Endothelial cell of umbilical vein (primary cell): ENCODE measurements at places on chromosomes 2 and 18.

DNA sequence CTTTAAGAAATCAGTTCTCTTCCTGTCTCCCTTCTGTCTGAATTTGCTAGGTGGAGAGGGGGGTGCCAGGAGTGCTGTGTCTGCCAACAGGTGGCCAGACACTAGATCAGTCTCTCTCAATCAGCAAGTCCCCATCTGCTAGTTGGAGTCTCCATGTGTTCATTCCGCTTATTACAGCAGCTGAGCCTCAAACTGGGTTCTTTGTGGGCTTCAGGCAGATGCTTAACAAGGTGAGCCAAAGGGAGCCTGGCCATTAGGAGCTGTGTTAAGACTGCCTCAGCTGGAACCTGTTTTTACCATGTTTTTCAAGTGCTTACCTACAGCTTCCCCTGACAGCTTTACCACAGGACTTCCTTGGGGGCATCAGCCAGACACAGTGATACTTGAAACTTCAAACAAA, 401.9 kb downstream of the LRP1B start:
- no peak for DNase-seq

GRCh38 chr2:85666435-85667316, 1.3 kb downstream of the SFTPB start:
- no peak for DNase-seq

DNA sequence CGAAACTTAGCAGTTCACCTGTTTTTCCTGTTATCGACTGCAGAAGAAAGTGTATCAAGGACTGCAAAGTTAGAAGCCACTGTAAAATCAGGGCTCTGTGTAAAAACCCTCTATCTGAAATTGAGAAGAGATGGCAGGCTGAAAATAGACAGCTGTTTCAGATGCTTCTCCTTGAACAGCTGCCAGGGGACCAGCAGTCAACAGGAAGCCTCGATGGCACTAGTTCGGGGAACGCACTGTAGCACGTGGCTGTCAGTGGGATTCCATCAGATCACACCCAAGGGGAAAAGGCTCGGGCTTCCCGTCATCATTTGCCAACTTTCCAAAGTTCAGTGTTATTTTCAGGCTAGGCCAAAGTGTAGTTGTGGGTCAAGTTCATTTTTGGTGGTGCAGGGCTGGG, 316.9 kb downstream of the TXNL1 start:
- DNase-seq = no peak

DNA sequence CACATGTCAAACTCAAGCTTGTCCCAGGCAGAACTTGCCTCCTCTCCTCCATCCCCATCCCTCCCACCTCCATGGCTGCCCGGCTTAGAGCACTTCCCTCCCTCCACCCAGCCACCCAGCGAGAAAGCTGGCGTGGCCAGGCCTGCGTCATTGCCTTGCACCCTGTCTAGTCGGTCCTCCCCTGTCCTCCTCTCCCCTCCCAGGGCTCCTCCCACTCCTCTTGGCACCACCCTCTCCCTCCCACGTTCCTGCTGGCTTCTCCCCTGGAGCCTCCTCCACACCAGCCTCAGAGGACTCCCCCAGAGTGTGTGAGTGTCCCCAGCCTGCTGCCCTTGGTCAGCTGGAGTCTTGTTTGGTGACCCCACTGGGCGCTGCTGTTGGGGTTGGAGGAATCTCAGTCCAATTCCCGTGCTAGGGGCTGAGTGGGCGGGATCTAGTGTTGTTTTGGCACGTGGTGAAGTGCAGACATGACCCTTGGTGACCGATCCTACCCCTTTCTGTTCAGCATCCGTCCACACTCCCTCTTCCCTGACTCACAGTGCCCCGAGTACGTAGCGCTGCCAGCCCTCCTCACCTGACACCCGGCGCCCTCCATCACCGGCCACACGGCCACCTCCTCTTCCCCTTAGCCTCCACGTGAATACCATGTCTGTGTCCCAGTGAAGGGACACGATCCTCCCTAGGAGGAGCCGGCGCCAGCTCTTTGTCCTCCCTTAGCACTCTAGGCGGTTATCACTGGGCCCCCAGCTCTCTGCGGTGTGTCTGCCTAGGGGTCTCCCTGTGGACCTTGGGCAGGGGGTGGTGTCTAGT, 41.4 kb downstream of the ATP6V1C2 start:
- DNase-seq = no peak

GRCh38 chr18:9578306-9578705, 36.1 kb downstream of the PPP4R1 start:
- DNase-seq = no peak

- no peak for DNase-seq
These were observed 342.4 kb downstream of the INSIG2 start for GRCh38 chr2:118430510-118431164.

DNA sequence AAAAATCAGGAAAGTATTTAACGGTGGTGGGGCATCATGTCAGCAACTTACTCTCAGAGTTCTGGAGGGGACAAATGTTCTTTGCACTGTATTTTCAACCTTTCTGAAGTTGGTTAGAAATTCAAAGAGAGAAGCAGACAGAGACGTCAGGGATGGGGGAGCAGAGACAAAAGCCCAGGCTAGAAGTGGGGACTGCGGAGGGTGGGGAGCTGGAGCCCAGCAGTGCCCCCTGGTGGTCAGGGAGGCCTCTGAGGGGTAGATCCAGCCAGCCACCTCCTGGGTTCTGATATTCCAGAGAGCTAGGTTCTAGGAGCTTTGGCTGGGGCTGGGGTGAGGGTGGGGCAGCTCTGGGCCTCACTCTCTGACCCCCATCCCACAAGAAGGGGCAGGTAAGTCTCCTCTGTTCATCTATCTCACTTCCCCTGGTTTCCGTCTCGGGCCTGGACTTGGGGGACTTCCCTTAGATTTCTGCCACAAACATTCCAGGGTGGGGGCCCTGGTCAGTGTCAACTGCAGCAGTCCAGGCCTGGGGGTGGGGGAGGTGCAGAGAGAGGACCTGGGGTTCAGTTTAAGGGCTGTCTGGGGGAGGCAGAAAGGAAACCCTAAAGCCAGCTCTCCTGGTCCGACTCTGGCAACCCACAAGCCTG, 8.9 kb downstream of the TNS1 start:
- DNase-seq = peak; percentile 54

DNA sequence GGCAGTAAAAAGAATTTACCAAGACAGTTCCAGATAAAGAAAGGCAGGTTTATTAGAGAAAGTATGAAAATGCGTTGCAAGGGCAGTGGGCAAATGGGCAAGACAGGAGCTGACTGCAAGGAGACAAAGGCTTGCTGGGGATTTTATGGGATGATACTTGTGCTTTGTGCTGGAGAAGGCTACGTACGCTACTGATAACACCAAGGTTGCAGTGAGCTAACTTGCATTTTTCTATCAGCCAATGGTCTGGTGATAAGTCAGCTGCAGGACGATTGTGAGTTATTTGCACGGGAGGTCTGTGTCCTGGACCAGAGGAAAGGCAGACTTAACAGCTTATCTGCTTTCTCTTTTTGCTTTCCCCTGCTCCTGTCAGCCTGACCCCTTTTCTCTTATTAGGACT, 116.5 kb downstream of the PMS1 start:
- no peak for DNase-seq

GRCh38 chr2:111100765-111101162, 19.9 kb upstream of the BCL2L11 start:
- no peak for DNase-seq
